ENCODE measurements at places on chromosomes 16 and 17.

DNA sequence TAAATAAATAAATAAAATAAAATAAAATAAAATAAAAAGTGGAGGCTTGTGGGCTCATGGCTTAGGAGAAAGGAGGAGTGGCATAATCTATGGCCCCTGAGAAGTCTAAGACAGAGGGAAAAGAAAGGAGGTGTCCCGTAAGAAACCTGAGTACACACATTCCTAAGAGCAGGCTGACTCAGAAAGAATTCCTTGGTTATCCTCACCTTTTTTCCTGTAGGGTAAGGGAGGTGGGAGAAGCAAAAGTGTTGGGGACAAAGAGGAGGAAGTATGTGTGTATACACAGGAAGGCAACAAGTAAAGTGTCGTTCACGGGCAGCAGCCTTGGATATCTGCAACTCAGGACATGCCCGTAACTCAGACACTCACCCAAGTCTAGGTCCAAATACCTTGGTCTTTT lies 29.3 kb downstream of the MARF1 start:
- no peak for DNase-seq

DNA sequence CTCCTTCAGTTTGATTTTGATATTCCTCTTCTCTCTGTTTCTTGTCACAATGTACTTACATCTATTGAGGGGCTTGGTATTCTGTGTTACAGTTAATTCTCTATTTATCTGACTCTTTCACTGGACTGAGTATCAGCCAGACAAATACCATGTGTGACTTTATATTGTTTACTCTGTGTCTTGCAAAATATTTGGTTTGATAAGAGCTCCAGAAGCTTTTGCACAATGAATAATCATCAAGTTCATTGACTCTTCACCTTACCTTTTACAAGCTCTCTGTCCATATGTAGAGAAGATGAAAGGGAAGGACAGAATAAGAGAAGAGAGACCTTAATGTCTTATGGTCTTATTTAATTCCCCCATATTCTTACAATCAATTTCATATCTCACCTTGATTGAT lies 877.7 kb upstream of the CDH8 start:
- DNase-seq, result no peak

- DNase-seq, result no peak
Measured at GRCh38 chr17:53191878-53192277, 630.8 kb upstream of the KIF2B start.

DNA sequence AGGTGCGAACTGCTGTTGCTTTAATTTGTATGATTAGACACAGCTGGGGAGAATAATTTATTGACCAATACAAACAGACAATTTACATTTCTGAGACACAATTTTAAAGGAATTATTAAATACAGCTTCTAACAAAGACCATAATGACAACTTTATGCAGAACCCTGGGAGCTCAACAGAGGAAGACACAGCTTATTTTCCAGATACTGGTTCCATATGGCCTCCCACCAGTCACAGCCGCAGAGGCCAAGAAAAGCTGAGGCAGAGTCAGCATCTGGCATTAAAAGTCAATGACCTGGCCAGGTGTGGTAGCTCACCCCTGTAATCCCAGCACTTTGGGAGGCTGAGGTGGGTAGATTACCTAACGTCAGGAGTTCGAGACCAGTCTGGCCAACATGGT lies 66.1 kb upstream of the BCAR1 start:
- DNase-seq, result no peak

- DNase-seq, result no peak
Measured at GRCh38 chr17:18257982-18258355, 569 bp downstream of the FLII start.

DNA sequence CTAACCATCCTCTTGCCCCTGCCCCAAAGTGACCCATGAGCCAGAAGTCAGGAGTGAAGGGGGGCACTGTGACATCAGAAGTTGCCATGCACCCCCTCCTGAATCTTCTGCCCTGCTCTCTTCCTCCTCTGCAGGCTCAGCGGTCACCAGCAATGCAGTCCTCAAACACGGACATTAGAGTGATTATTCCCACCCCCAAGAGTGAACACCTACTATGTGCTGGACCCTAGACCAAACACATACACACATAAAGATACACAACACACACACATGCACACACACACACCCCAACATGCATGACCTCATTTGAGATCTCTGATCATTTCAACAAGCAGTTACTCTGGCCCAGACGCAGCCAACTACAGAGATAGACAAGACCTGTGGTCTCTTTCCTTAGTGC lies at the start of gene CDRT4:
Gene CDRT4, minus strand, starts transcription at position 30 of the 400 bp plus-strand sequence. CDS start 27,383 bp downstream, outside the sequence.
- no peak for DNase-seq

DNA sequence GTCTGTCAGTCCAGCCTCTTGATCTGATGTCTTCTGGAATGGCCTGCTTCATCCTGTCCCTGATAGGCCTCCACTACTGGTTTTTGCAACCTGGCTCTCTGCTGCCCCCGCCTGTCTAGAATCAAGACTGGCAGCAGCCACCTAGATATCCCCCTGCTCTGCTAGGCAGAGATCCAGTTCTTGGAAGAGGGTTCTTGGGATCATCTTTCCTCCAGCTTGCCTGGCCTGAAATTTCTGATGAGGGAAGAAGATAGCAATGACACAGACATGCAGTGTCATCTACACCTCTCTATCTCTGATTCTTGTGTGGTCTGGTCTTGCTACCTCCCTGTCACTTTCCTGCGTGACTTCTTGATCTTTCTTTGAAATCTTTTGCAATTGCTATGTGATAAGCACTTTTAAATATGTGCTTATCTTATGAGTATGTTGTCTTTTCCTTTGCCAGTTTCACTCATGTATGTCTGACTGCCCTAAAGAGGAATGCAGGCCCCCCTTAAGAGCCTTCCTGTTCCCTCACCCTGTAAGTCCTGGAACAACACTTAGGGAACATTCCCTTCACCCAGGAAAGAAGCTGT lies 20.3 kb upstream of the NFATC3 start:
- DNase-seq, result no peak

Data from iPS DF 6.9 (cell line).